ENCODE measurements at places on chromosomes 6 and 20.

DNA sequence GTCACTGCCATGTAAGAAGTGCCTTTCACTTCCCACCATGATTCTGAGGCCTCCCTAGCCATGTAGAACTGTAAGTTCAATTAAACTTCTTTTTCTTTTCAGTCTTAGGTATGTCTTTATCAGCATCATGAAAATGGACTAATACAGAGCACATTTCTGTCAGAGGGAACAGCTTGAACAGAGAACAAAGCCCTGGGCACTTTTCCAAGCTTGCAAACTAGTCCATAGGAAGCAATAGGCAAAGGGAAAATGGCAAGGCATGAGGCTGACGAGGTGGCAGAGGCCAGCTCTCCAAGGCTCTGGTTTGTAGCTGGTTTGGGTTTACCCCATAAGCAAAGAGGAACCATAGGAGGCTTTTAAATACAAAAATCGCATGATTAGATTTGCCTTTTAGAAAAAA is 185.1 kb upstream of the HDDC2 start:
- DNase-seq = no peak

DNA sequence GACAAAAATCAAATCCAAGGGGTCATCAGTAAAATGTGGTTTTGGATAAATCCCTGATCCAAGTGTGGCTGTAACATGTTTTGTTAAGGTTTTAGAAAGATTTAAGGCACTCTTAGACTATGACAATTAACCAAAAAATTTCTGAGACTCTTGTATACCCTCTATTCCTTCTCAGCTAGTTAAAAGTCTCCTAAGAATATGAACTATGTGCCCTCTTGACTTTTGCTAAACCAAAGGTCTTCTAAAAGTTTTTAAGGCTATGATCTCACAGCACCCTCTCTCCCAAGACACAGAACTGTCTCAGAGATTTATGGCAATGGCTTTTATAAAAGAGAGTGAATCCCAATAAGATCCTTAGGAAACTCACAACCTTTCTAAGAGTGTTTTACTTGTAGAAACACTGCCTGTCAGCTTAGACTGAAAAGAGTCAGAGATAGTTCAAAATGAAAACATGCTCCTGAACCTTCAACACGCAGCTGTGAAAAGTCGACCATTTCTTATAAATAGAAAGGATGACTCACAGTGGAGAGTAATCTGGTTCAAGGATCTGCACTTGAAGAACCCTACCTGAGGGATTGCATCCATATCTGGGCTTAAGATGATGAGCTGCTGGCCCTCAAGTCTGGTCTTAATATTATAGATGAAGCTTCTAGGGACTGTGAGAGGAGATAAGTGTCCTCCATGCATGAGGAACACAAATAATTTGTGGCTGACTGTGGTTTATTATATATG is 388.4 kb upstream of the GJE1 start:
- no peak for DNase-seq

- no peak for DNase-seq
These were observed 11.7 kb downstream of the SYNDIG1 start for GRCh38 chr20:24481173-24481572.

DNA sequence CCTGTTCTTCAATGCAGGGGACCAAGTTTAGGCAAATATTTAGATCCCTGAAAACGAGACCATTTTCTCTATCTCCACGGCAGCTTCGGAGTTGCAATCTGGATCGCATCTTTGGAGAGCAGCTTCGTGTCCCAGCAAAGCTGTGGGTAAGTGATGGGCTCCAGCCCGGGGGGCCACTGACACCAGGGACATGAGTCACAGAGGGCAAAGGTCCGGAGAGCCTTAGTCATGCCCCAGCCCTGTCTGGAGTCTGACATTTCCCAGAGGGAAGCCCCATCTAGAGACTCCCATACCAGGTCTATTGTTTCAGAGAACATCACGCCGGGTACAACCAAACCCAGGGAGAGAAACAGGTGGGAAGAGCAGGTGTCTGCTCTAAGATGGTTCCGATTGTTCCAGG is 95.9 kb downstream of the NFATC2 start:
- no peak for DNase-seq

DNA sequence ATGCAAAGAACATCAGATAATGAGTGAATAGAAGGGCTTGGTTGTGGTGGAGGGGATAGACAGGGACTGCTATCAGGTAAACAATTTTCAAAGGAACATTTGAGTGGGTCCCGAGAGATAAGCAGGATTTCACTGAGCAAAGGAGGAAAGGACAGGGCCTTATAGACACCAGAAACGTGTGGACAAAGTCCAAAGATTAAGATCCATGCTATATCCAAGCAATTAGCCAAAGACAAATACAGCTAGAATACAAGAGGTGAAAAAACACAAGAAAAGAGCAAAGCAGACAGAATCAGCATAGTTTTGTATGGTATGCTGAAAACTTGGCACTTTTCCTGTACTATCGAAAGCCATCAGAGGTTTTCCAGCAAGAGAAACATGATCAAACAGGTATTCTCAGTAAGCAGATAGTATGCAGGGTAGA is 59.8 kb downstream of the CDK19 start:
- DNase-seq = no peak

GRCh38 chr20:46343348-46343974 is 35.2 kb upstream of the CDH22 start:
- no peak for DNase-seq

GRCh38 chr6:82371799-82372546 is 8.4 kb downstream of the TPBG start:
- no peak for DNase-seq

DNA sequence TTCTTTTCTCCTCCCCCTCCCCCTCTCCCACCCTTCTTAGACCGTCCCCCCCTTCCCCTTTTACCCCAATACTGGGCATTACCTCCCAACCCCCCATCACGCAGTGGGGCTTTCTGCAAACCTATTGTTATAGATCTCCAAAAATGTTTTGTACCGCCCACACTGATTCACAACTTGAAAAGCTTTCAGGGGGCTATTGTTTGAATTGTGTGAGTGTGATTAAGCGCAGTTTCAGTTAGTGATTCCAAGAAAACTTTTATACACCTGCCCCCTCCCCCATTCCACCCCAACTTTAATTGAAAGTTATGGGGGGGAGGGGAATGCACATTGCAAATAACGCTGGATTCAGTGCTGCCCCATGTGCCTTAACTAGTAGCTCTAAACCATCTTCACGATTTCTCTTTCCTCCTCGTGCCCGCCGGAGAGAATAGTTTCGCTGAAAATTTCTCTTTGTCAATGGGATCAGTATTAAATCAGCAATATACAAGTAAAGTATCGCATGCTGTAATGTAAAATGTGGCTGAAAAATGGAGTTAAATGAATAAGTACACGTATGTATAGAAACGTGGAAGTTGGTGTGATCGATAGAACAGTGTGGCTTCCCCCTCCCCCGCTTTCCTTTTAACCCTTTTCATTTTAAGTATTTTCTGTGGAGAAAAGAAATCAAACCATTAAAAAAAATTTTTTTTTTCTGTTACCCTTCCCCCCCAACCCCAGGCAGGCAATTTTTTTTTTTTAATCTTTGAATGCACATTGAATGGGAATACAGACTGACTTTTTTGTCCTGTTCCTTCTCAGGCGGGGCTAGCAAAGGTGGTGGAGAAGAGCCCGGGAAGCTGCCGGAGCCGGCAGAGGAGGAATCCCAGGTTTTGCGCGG is 632 bp downstream of the LIN28B start:
- DNase-seq = no peak

GRCh38 chr6:129489215-129489765 is 220.7 kb downstream of the ARHGAP18 start:
- DNase-seq = no peak

DNA sequence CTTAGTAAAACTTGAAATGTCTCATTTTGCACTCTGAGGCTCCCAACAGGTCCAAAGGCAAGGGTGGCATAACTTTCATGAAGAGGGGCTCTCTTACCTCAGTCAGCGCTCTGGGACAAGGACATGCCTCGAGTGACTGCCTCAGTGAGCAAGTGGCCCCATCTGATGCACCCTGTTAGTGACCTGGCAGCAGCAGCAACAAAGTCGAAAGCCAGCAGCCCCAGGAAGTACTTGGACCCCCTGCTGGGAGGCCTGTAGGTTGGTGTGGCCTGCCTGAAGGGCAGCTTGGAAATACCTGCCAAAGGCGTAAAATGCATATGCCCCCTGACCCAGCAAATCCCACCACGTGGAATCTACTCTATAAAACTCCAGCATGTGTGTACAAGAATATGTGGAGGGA is 13.2 kb downstream of the MAP1LC3A start:
- DNase-seq = no peak

GRCh38 chr20:58141496-58141895 is 87.0 kb downstream of the ANKRD60 start:
- no peak for DNase-seq

DNA sequence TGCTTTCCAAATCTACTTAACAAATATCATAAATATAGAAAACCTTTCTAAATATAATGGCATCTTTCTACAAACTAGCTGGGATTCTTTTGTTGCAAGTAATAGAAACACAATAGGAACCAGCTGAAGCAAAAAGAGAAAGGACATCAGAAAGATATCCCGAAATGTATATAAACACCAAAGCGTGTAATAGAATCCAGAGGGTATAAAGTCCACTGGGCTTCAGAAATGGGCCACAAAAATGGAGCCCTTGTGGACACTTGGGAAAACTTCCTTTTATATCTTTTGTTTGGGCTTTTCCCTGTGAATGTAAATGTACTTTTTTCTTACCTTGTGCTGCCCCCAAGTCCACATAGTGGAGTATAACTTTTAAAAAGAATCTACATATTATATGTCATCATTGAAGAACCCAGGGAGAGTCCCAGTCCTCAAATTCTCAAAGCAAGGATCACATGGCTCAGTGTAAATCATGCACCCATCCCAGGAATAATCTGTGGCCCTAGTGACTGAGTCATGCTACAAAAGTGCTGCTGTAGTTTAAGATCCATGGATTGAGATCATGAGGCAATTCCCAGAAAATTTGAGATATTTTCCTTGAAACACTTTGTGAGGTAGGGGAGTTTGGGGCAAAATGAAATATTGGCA is 457.0 kb downstream of the EPM2A start:
- DNase-seq = no peak

- DNase-seq = no peak
These were observed 37.7 kb downstream of the AK9 start for GRCh38 chr6:109653264-109653663.

DNA sequence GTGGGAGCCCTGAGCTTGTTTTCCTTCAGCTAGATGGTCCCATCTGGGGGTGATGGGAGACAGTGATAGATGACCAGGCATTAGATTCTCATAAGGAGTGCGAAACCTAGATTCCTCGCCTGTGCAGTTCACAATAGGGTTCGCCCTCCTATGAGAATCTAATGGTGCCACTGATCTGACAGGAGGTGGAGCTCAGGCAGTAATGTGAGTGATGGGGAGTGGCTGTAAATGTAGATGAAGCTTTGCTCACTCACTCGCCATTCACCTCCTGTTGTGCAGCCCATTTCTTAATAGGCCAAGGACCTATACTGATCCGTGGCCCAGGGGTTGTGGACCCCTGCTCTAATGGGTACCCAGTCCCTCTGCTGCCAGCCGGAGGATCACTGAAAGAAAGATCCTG is 20.7 kb upstream of the KCNB1 start:
- no peak for DNase-seq

DNA sequence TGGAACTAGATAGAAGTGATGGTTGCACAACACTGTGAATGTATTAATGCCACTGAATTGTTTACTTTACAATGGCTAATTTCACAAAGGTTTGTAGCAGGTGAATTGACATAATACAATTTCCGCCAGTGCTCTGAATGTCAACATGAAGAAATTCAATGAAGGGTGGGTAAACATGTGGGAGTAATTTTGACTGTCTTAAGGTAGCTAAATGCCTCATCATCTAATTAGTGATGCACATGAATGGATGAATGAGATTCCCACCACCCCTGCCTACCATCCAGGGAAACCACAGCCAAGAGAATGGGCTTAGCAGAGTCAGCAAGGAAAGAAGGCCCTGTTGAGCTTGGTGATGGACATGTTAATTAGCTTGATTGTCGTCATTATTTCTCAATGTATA is 275.3 kb downstream of the ALDH8A1 start:
- no peak for DNase-seq

DNA sequence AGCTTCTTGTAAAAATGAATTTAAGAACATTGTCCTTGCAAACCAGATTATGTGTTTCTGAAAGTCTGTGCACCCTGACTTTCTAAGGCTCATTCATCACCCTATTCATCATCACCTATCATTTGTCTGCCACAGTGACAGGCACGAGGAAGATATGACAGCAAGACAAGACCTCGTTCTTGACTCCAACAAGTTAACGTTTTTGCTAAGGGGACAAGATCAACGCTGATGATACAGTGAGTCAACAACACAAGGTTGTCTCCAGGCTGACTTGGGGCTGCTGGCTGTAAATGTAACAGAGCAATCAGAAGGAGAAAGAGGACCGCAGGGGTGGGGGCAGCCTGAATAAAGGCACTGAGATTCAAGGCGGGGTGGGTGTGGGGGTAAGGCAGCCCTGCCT is 94.2 kb downstream of the FOXC1 start:
- DNase-seq = no peak

DNA sequence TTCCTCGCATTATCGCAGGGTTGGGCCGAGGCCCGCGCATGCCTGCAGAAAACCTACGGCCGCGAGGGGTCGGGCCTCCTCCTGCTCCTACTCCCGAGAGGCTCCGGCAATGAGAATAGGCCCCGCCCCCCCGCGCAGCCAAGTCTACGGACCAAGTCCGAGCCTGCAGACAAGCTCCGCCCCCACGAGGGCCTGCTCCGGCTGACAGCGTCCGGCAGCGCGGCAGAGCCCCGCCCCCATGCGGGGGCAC is 3.1 kb upstream of the GPSM3 start:
- peak; percentile 100 for DNase-seq

- DNase-seq = no peak
These were observed 8.2 kb upstream of the ADGRF4 start for GRCh38 chr6:47690214-47690613.

DNA sequence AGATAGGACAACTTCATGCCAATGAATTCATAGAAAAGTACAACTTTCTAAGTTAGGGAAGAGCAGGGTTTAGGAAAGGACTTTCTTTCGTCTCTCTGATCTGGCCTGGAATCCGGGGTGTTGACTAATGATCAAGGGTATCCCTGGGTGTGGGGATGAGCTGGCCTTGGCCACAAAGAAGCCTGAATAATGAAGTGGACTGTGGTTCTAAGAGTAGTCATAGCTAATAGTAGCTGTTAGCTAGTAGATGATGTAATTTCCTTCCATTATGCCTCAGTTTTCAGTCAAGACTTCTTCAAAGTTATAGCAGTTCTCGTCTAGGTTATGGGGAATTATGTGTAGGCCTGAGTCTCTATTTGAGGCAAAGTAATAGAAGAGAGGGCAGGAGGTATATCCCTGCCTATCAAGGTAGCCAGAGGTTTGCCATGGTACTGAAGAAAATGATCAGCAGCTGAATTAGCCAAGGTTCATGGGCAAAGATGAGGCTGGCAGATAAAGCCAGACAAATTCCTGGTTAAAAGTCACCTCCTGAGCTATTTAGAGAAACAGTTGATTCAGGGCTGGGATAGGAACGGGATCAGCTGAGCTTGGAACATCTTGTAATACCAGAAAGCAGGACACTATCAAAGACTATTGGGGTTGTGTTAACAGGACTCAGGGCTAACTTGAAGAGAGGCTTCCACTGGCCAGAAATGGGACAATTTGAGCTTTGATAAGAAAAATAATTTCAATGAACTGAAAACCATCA is 18.7 kb upstream of the TRPC4AP start:
- no peak for DNase-seq

- DNase-seq = no peak
These were observed 1.5 kb downstream of the E2F1 start for GRCh38 chr20:33684533-33685327.
